ENCODE measurements at places on chromosomes 6 and 20. TPM values are rescaled to one million over a fixed set of nuclear protein-coding genes. Genes with fewer than 3 reads are reported as not detected.

COL21A1 gene
- not detected for total RNA-seq

GRCh38 chr6:113329942-113330635 lies 527.1 kb upstream of the MARCKS start:
- DNase-seq: no peak
- H3K27ac ChIP-seq: no peak overlapping the region
- H3K4me3 ChIP-seq: no peak overlapping the region
- no peaks in the 10 kb centered on the region for H3K27me3 ChIP-seq
- H3K4me1 ChIP-seq: no peaks in the 10 kb centered on the region
- no peaks in the 10 kb centered on the region for H3K36me3 ChIP-seq

FAXC gene
- 4.7 TPM for total RNA-seq

DNA sequence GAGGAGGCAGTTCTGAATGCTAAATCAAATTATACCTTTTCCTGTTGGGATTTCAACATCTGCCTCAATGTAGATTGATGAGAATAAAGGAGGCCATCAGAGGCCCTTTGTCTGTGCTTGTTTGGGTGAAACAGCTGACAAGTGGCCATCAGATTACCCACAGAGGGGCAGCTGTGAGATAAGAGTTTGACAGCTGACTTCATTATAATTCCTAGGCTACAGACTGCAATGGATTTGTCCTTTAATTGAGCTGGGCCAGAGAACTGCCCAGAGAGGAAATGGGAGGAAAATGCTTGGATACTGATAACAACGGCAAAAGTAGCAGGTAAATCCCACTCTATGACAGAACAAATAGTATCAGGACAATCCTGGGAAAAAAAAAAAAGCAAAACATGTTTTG lies 649.4 kb downstream of the HDGFL1 start:
- H3K27me3 ChIP-seq: no peaks in the 10 kb centered on the region
- H3K4me1 ChIP-seq: no peaks in the 10 kb centered on the region
- DNase-seq: no peak
- no peak overlapping the region for H3K4me3 ChIP-seq

DNA sequence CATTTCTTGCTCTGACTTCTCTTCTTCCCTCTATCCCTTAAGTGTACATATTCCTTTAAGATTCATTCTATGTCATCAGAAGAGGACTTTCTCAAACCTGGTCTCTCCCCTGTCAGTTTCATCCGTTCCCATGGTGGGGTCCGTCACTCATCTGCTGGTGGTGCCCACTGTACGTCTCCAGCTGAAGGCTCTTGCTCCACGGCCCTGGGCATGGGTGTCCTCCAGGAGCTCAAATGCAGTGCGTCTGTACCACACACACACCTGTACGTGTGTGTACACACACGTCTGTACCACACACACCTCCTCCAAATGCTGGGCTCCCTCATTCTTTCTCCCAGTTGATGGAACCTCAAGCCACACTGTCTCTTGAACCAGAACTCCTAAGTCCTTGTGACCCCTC lies 85.6 kb downstream of the CAP2 start:
- no peaks in the 10 kb centered on the region for H3K27me3 ChIP-seq
- no peaks in the 10 kb centered on the region for H3K4me1 ChIP-seq
- H3K36me3 ChIP-seq: no peaks in the 10 kb centered on the region
- no peak for DNase-seq
- H3K4me3 ChIP-seq: no peak overlapping the region
- H3K27ac ChIP-seq: no peak overlapping the region

GRCh38 chr20:2469991-2470422 lies 582 bp downstream of the SNRPB start:
- H3K36me3 ChIP-seq: peaks cover 46% of the 10 kb centered on the region
- H3K4me1 ChIP-seq: peaks cover 7% of the 10 kb centered on the region
- H3K27me3 ChIP-seq: no peaks in the 10 kb centered on the region
- peak overlapping the region; percentile 64 for H3K4me3 ChIP-seq
- DNase-seq: no peak

GRCh38 chr20:15439551-15439950 lies 1102.1 kb upstream of the FLRT3 start:
- no peaks in the 10 kb centered on the region for H3K36me3 ChIP-seq
- no peaks in the 10 kb centered on the region for H3K4me1 ChIP-seq
- no peak overlapping the region for H3K27ac ChIP-seq
- DNase-seq: no peak
- no peak overlapping the region for H3K4me3 ChIP-seq
- H3K27me3 ChIP-seq: no peaks in the 10 kb centered on the region

GRCh38 chr20:34177052-34177451 lies 64.2 kb upstream of the ASIP start:
- no peaks in the 10 kb centered on the region for H3K4me1 ChIP-seq
- H3K4me3 ChIP-seq: no peak overlapping the region
- H3K36me3 ChIP-seq: no peaks in the 10 kb centered on the region
- H3K27ac ChIP-seq: no peak overlapping the region
- H3K27me3 ChIP-seq: no peaks in the 10 kb centered on the region

BTNL2 gene
- total RNA-seq: not detected

GLP1R gene
- total RNA-seq: not detected

ERVFRD-1 gene
- total RNA-seq: not detected

DNA sequence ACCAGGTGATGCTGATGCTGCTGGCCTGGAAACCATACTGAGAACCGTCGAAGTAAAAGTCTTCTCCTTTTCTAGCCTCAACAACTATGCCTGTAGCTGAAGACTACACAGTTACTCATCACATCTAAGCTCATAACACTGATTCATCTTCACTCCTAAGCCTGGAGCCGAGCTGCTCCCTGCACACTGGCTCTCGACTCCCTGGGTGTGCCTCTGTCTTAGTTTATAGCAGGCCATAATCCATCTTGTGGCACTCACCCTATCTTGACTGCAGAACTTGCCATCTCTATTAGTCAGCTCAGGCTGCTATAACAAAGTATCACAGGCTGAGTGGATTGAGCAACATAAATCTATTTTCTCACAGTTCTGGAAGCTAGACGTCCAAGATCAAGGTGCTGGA lies 191.0 kb downstream of the UNC5CL start:
- H3K27me3 ChIP-seq: peaks cover 27% of the 10 kb centered on the region
- DNase-seq: no peak
- no peak overlapping the region for H3K4me3 ChIP-seq
- no peaks in the 10 kb centered on the region for H3K4me1 ChIP-seq

DNA sequence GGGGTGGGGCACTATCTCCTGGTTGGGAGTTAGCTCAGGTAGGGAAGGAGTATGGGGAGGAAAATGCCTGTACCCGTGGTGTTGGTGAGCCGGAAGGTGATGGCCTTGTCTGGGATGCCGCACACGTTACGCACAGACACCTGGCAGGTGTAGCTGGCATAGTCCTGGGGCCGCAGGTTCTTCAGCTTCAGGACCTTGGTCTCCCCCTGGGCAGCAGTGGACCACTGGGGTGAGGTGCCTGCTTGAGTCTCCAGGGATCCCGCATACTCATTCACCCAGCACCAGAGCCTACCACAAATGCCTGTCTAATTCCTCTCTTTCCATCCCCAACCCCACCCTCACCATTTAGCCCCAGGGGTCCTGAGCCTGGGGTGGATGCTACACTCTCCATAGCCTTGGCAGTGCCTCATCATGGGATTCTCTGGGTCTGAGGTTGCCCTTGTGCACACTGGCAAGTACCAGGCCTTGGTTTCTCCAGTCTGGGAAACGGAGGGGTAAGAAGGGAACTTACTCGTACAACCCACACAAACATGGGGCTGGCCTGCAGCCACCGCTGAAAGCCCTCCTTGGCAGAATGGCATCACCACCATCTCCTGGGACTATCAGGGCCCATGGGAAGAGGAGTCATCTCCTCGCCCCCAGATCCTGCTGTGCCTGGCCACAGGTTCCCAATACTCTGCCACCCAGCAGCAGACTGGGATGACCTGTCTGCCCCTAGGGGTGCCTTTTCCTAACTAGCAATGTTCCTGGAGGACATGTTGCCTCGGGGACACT lies 42.8 kb downstream of the MDGA1 start:
- H3K36me3 ChIP-seq: no peaks in the 10 kb centered on the region
- no peak overlapping the region for H3K27ac ChIP-seq

GRCh38 chr20:52064931-52065330 lies 126.6 kb downstream of the ZFP64 start:
- no peaks in the 10 kb centered on the region for H3K27me3 ChIP-seq
- no peak for DNase-seq

DNA sequence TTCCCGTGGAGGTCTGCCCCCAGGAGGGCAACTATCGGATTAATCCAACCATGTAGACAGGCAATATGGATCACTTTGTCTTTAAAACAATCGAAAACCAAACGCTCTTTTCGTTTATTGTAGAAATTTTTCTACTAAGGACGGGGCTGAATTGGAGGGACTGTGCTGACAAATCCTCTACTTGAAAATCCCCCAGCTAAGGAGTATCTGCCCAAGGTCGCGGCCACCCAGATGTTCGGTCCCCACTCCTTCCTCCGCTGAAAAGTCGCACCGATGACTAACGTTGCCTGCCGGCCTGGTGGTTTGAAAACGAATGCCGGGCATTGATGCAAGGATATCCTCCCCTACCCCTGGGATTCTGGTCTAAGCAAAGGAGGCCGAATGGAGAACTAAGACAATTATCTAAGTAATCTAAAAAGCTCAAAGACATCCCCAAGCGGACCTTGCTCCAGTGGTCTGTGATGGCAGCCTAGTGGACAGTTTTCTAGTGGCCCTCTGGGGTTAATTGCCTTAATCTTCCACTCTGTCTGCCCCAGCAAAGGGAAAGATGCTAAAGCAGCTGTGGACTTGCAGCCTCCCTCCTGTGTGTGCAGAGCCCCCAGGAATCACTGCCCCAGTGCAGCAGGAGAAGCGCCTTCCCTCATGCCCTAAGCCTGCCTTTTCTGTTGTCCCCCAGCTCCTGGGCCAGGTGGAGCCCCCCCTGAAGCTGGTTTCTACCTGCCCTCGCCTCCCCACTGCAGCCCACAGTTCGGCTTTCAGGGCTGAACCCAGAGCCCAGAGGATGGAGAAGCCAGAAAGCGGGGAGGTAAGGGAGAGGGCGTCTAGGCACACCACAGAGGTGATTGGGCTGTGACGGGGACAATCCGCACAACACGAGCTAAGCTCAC lies 3.6 kb upstream of the FOXC1 start:
- H3K4me3 ChIP-seq: no peak overlapping the region
- no peak overlapping the region for H3K27ac ChIP-seq
- H3K36me3 ChIP-seq: no peaks in the 10 kb centered on the region
- peaks cover 16% of the 10 kb centered on the region for H3K4me1 ChIP-seq
- no peak for DNase-seq

- H3K27ac ChIP-seq: no peak overlapping the region
- H3K4me3 ChIP-seq: no peak overlapping the region
- peaks cover 35% of the 10 kb centered on the region for H3K27me3 ChIP-seq
These were observed 38.2 kb downstream of the KIF6 start for GRCh38 chr6:39686976-39687375.

GRCh38 chr6:125868678-125869395 lies 78.1 kb downstream of the NCOA7 start:
- H3K27ac ChIP-seq: no peak overlapping the region
- H3K4me3 ChIP-seq: no peak overlapping the region
- no peaks in the 10 kb centered on the region for H3K27me3 ChIP-seq
- no peak for DNase-seq
- H3K36me3 ChIP-seq: no peaks in the 10 kb centered on the region
- H3K4me1 ChIP-seq: peaks cover 24% of the 10 kb centered on the region

FUCA2 gene
- total RNA-seq: 75.4 TPM

GRCh38 chr6:40852779-40853373 lies 186.1 kb downstream of the UNC5CL start:
- peak; percentile 12 for DNase-seq
- H3K4me1 ChIP-seq: no peaks in the 10 kb centered on the region

KIF6 gene
- not detected for total RNA-seq

DSP gene
- total RNA-seq: 104 TPM

DNA sequence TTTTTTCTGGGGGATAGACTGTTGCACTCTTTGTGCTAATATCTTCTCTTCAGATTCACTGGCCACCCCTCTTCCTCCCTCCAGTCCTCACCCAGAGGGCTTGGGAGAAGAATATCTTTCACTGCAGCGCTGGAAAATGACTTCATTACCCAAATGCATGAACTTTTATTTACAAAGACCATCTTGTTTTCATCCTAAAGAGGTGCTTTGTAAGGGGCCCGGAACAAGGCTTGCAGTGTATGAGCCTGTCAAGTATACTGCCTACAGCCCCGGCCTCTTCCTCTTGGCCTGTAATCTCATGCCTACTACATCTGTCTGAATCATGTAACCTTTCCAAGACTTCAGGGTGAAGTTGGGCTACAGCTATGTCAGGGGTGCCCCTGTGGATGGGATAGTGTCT lies 554 bp upstream of the LAMA4 start:
- DNase-seq: no peak
- no peak overlapping the region for H3K27ac ChIP-seq
- H3K36me3 ChIP-seq: no peaks in the 10 kb centered on the region
- no peak overlapping the region for H3K4me3 ChIP-seq

MYBL2 gene
- 92.1 TPM for total RNA-seq

CMTR1 gene
- 28.7 TPM for total RNA-seq

FABP7 gene
- not detected for total RNA-seq

DNA sequence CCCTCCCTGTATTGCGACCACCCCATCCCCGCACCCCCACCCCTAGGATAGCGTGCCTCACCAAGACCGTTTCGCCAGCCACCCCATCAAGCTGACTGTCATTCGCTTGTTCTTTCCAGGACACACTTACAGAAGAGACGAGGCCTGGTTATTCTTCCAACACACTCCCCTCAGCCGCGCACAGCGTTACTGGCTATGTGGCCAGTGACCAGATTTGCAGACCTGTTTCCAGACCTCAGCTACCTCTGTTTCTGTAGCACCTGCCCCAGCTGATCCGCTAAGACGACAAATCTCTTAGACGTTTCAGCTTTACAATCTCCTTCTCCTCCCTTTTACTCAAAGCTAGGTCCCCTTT lies 26.1 kb downstream of the HLA-F start:
- peak overlapping the region; percentile 71 for H3K4me3 ChIP-seq
- DNase-seq: no peak
- 0 out of 2 replicates have a peak, but pooled peaks cover 3% of the 10 kb centered on the region for H3K36me3 ChIP-seq
- H3K27ac ChIP-seq: no peak overlapping the region
- H3K4me1 ChIP-seq: peaks cover 32% of the 10 kb centered on the region

- no peaks in the 10 kb centered on the region for H3K27me3 ChIP-seq
- H3K27ac ChIP-seq: no peak overlapping the region
- H3K4me1 ChIP-seq: no peaks in the 10 kb centered on the region
These were observed 158.1 kb upstream of the GMDS start for GRCh38 chr6:2403546-2403945.

GRCh38 chr6:3784885-3785744 lies 33.6 kb upstream of the PXDC1 start:
- H3K4me3 ChIP-seq: no peak overlapping the region
- no peaks in the 10 kb centered on the region for H3K27me3 ChIP-seq
- H3K4me1 ChIP-seq: no peaks in the 10 kb centered on the region
- no peak for DNase-seq
- H3K36me3 ChIP-seq: no peaks in the 10 kb centered on the region

All from HCT116 (cell line).